ENCODE measurements at places on chromosomes 1 and 21. TPM values are rescaled to one million over a fixed set of nuclear protein-coding genes. Genes with fewer than 3 reads are reported as not detected.

GPR3 gene
- 0.95 TPM for total RNA-seq

GBP7 gene
- not detected for total RNA-seq

TMEM52 gene
- total RNA-seq = 2.5 TPM

MAN1C1 gene
- 1.5 TPM for total RNA-seq

COL9A2 gene
- 2.9 TPM for total RNA-seq

RXFP4 gene
- total RNA-seq = 8.0 TPM

ALX3 gene
- not detected for total RNA-seq

CADM3 gene
- 0.28 TPM for total RNA-seq

NUF2 gene
- 26.1 TPM for total RNA-seq

LCE1B gene
- not detected for total RNA-seq

OPN3 gene
- total RNA-seq = 34.0 TPM

- H3K27ac ChIP-seq = no peak overlapping the region
- no peaks in the 10 kb centered on the region for H3K4me1 ChIP-seq
- no peak overlapping the region for H3K4me3 ChIP-seq
- no peaks in the 10 kb centered on the region for H3K36me3 ChIP-seq
- no peak for DNase-seq
These were observed 106.7 kb downstream of the CAMTA1 start for GRCh38 chr1:6891781-6892579.

GRCh38 chr1:115196296-115196695 lies 107.0 kb upstream of the TSPAN2 start:
- H3K36me3 ChIP-seq = no peaks in the 10 kb centered on the region
- no peaks in the 10 kb centered on the region for H3K27me3 ChIP-seq
- no peak overlapping the region for H3K27ac ChIP-seq
- H3K4me3 ChIP-seq = no peak overlapping the region
- no peak for DNase-seq

- no peak for DNase-seq
- H3K27ac ChIP-seq = no peak overlapping the region
- no peaks in the 10 kb centered on the region for H3K36me3 ChIP-seq
- H3K4me3 ChIP-seq = no peak overlapping the region
- H3K4me1 ChIP-seq = no peaks in the 10 kb centered on the region
These were observed 49.1 kb upstream of the CSF3R start for GRCh38 chr1:36531833-36532232.

DNA sequence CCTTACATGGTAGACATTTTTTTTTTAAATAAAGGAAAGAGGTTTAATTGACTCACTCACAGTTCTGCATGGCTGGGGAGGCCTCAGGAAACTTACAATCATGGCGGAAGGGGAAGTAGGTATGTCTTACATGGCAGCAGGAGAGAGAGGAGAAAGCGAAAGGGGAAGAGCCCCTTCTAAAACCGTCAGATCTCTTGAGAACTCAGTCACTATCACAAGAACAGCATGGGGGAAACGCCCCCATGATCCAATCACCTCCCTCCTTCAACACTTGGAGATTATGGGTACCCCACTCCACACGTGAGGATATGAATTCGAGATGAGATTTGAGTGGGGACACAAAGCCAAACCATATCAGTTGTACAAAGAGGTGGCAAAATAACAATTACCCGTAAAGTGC lies 301.7 kb downstream of the GRIK1 start:
- H3K27me3 ChIP-seq = no peaks in the 10 kb centered on the region
- H3K4me1 ChIP-seq = no peaks in the 10 kb centered on the region
- H3K27ac ChIP-seq = no peak overlapping the region
- no peak for DNase-seq
- H3K4me3 ChIP-seq = no peak overlapping the region

- H3K4me1 ChIP-seq = no peaks in the 10 kb centered on the region
- no peaks in the 10 kb centered on the region for H3K36me3 ChIP-seq
- DNase-seq = no peak
- H3K4me3 ChIP-seq = no peak overlapping the region
- H3K27ac ChIP-seq = no peak overlapping the region
- no peaks in the 10 kb centered on the region for H3K27me3 ChIP-seq
These were observed 29.1 kb upstream of the CNIH3 start for GRCh38 chr1:224587051-224587450.

- H3K4me3 ChIP-seq = no peak overlapping the region
- no peaks in the 10 kb centered on the region for H3K4me1 ChIP-seq
- H3K27ac ChIP-seq = no peak overlapping the region
- H3K27me3 ChIP-seq = peaks cover 2% of the 10 kb centered on the region
- no peaks in the 10 kb centered on the region for H3K36me3 ChIP-seq
These were observed 58.5 kb upstream of the TTC34 start for GRCh38 chr1:2859881-2860430.

DNA sequence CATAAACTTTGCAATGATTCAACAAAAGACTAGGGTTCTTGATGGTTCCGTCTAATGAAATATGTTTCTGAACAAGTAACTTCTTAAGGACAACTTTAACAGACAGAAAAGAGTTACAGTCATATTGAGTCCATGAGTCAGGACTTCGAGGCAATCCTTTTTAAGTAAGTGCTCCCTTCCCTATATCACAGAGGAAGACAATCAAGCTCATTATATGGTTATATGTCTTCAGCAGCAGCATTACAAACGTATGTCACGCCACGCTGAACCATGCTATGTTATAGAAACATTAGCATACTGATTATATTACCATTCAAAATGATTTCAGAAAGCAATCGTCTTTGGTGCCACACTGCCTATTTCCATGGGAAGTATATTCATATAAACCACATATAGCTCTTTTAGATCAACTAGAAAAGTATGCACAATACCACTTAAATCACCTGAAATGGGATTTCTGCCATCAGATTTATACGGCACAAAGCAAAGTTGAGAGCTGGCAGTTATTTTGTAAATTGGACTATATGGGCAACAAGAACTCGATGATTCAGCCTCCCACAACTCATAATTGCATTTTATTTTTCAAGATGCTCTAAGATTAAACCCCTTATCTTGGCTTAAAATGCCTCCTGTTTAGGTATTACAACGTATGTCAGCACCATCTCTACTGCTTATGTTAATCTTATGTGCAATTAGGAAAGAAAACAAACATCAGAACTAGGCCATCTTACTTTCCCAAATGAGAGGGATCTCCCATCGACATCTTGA lies 111.3 kb upstream of the SAMSN1 start:
- H3K36me3 ChIP-seq = no peaks in the 10 kb centered on the region
- H3K4me1 ChIP-seq = no peaks in the 10 kb centered on the region
- no peak for DNase-seq

DNA sequence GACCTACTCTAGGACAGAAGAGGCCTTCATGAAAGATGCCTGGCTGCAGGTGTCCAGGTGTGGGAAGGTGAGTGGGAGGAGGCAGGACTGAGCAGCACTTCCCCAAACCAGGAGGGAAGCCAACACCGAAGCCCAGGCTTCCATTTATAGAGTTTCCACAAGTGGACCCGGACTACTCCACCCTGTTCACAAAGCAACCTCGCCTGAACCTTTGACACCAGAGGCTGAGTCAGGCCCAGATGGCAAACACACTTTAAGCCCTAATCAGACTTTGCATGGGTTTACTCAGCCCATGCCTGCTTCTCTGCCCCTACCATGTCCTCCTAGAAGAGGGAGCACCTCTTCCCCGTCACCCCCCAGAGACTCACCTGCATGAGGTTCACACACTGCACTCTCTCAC lies 14.0 kb downstream of the PRR9 start:
- DNase-seq = no peak
- no peak overlapping the region for H3K27ac ChIP-seq
- peaks cover 3% of the 10 kb centered on the region for H3K27me3 ChIP-seq
- no peak overlapping the region for H3K4me3 ChIP-seq
- no peaks in the 10 kb centered on the region for H3K4me1 ChIP-seq

GRCh38 chr1:85200463-85201339 lies at the start of gene SYDE2:
TSS of gene SYDE2 (minus strand) at chr1:85201016. CDS start at chr1:85200996, 20 bp downstream.
- H3K27ac ChIP-seq = peak within 1 kb of the TSS; percentile 90
- no peak for DNase-seq
- H3K4me3 ChIP-seq = peak within 1 kb of the TSS; percentile 78

GRCh38 chr1:228376651-228377631 lies 29.7 kb downstream of the TRIM11 start:
- no peak for DNase-seq
- no peaks in the 10 kb centered on the region for H3K36me3 ChIP-seq

- DNase-seq = no peak
- no peak overlapping the region for H3K27ac ChIP-seq
- H3K36me3 ChIP-seq = no peaks in the 10 kb centered on the region
- H3K27me3 ChIP-seq = no peaks in the 10 kb centered on the region
- no peaks in the 10 kb centered on the region for H3K4me1 ChIP-seq
These were observed 49.6 kb upstream of the LRP8 start for GRCh38 chr1:53377438-53377841.

DNA sequence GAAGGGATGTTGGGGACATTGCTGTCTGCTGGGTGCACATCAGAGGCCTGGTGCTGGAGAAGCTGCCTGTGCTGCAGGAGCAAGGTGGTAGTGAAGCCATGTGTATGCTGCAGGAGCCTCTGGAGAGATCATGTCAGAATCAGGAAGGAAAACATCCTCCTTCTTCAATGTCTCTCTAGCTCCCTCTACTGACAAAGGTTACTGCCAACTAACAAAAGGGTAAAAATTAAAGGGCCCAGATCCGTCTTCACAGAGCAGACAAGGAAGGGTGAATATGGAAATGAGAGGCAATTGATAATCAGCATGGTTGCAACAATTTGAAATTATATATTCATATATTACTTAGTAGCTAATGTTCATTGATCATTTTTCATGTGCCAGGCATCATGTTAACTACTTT lies 32.2 kb downstream of the FAM177B start:
- H3K27me3 ChIP-seq = no peaks in the 10 kb centered on the region
- H3K4me1 ChIP-seq = no peaks in the 10 kb centered on the region
- H3K27ac ChIP-seq = no peak overlapping the region
- H3K4me3 ChIP-seq = no peak overlapping the region

All from Panc1 (cell line).